Activated T-helper 1 cell treated with anti-CD3 and anti-CD28 coated beads, Interleukin-2, amount 50 U/mL, for 16 hours (primary cell): ENCODE measurements at places on chromosomes 6 and 20.

- DNase-seq, result no peak
These were observed 39.9 kb downstream of the JARID2 start for GRCh38 chr6:15285682-15286294.

GRCh38 chr6:70956191-70956450 is 739 bp downstream of the B3GAT2 start:
- DNase-seq, result no peak

DNA sequence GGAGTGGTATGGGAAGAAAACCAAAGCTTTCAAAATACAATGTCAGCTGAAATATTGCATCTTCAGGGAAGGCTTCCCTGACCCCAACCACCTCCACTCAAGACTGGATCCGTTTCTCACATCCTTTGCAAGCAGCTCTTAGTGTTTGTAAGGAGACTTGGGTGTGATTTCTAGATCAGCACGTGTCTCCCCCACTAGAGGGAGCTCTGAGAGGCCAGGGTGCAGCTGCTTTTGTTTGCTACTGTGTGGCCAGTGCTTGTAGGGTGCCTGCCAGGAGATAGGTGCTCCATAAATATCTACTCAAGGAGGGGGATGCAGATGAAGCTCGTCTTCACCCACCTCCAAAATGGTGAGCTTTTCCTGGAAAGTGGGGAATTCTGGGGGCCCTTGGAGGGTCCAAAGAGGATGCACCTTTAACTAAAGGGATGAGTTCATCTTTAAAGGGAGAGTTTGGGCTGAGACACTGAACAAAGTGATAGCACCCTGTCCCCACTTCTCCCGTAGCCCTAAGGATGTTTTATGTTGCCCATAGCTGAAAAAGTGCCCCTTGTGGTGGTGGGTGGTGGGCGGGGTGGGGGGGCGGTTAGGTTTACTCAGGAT is 52.6 kb upstream of the MAFB start:
- DNase-seq, result no peak

GRCh38 chr6:116313101-116313776 is 33.5 kb upstream of the TSPYL1 start:
- no peak for DNase-seq

GRCh38 chr6:39806278-39806677 is 14.1 kb downstream of the DAAM2 start:
- DNase-seq, result no peak

DNA sequence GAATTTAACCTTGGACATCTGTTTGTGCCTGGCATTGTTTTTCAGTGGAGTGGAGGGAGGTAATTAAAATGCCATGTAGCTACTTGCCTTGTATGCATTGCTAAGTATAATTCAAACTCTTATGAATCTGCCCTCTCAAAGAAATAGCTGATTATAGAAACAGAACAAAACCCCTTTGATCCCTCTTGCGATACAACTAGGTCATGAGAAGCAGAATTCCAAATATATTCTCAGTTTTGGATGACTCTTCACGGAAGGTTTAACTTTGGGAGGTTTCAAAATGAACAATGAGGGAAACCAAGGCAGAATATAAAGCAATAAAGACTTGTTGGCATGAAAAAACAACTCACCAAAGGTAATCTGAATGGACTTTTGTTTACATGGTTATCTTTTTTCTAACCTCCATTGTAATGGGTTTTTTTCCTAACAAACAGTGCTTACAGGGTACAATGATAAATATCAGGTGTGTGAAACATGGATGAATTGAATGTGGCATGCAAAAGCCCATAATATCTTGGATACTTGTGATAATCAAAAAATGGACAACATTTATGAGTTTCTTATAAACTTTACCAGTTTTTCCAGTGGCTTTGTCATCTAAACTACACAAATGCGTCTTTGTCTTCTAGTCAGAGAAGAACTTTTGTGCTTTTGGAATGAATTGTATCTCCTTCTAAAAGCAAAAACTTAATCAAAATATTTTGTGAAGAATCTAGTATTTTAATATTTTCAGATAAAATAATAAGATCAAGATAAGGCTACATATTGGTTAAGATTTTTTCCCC is 15.7 kb upstream of the HEY2 start:
- DNase-seq, result no peak

- peak; percentile 66 for DNase-seq
These were observed at the start of gene QKI for GRCh38 chr6:163414117-163414945. Gene QKI (plus strand): TSS chr6:163414718. CDS start chr6:163415194, 476 bp downstream.

GRCh38 chr20:10708351-10709185 is 34.8 kb upstream of the JAG1 start:
- DNase-seq, result no peak

DNA sequence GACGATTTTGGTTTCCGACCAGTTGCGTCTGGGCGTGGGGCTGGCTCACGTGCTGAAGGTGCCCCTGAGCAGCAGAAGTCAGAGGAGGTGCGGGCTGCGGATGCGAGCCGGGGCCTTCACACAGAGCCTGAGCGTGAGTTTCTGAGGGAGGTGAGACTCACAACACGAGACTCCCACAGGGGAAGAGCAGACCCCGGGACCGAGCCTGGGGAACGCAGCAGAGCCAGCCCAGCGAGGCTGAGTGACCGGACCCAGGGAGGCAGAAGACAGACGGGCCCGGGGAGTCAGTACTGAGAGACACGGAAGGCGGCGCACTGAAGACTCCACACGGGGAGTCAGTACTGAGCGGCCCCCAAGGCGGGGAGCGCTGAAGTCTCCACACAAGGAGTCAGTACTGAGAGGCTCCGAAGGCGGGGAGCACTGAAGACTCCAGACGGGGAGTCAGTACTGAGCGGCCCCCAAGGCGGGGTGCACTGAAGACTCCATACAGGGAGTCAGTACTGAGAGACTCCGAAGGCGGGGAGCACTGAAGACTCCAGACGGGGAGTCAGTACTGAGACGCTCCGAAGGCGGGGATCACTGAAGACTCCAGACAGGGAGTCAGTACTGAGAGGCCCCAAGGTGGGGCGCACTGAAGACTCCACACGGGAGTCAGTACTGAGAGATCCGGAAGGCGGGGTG is 77.8 kb downstream of the DLL1 start:
- no peak for DNase-seq

GRCh38 chr6:50819904-50820868 is 1.5 kb downstream of the TFAP2B start:
- DNase-seq, result no peak

- no peak for DNase-seq
These were observed 13.5 kb downstream of the DYNLRB1 start for GRCh38 chr20:34529742-34530141.

DNA sequence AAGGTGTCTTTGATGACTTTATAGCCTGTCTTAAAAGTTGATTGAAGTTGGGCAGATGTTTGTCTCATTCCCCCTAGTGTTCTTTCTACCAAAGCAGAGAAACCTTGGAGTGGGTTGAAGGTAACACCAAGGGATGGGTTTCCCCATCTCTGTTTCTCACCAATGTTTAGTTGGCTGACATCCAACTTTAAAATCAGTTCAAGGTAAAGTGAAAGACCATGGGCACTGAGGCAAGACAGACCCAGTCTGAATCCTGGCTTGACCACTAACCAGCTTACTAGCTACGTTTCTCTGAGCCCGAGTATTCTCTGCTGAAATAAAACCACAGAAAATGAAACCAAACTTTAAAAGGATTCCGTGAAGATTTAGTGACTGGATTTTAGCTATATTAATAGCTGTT is 258.9 kb downstream of the KIF16B start:
- DNase-seq, result no peak

GRCh38 chr6:26372308-26373144 is 7.5 kb downstream of the BTN3A2 start:
- no peak for DNase-seq

- no peak for DNase-seq
These were observed 3.9 kb upstream of the CPNE5 start for GRCh38 chr6:36843170-36843569.

GRCh38 chr20:19712721-19713260 is 45.3 kb upstream of the RIN2 start:
- DNase-seq, result no peak

DNA sequence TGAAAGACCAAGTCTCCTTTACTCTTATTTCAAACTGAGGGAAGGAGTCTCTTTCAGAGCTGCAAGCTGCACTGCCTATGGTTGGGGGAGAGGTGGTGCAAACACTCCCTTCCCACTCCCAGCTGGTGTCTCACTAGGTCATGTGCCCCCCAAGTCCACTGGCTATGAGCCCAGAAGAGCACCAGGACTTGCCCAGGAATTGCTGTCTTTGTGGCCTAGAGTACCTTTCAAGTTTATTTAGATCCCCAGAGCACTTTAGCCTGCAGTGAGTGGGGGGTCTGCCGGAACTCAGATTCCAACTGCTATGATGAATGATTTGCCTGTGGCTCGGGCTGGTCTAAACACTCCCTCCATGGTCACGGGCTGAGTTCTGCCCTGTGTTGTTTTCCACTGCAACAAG is 192.6 kb upstream of the CITED2 start:
- DNase-seq, result no peak

- no peak for DNase-seq
These were observed 117.9 kb downstream of the SIM1 start for GRCh38 chr6:100346828-100347227.

DNA sequence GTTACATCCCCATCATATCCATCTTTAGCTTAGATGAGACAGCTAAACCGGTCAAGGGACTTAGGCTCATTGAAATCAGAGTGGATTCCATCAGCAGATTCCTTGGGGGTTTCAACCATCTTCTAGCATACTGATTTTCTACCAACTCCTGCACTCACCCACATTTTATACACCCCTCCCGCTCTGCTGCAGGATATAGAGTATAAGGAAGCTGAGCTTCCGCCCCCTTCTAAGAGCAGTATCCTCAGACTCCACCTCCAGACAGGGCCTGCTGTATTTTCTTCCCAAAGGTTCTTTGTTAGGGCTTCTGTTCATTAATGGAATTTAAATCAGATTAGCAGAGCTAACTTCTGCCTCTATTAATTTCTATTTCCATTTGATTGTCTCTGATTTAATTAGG is 9.9 kb upstream of the NHLRC1 start:
- DNase-seq, result no peak

DNA sequence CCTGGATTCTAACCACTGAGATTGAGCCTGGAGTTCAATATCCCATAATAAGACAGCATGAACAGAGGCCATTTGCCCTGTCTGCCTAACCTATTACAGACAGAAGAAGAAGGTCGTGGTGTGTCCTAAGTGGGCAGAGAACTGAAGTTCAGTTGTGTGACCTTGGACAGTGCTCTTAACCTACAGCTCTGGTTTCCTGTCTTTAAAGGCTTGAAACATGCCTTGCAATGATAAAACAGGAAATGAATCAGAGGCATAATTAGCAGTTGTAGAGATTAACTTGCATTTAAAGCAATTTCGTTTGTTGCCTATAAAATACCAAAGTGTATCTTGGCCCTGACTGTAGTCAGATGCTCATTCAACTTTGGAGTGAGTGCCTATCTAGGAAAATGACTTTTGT is 507.2 kb upstream of the CHD6 start:
- DNase-seq, result no peak

- no peak for DNase-seq
These were observed 55.2 kb downstream of the PIGU start for GRCh38 chr20:34621383-34622367.

GRCh38 chr6:87692086-87692485 is 9.9 kb downstream of the AKIRIN2 start:
- no peak for DNase-seq

DNA sequence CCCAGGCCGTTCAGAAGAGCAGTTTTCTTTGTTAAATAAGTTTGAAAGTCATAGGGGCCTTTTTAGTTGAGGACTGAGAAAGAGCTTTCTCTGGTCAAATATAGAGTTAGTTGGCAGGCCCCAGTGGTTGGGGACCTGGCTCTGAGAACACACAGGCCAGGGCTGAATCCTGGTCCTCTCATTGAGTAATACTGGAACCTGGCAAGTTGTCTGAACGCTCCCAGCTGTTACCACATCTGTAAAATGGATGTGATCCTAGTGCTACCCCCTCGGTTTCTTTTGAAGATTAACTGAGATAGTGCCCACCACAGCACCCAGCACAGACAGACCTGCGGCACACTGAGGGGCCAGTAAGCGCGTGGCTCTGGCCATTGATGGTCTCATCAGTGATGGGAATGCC is 215.5 kb downstream of the ZDHHC14 start:
- no peak for DNase-seq

GRCh38 chr6:121730616-121731015 is 295.2 kb downstream of the GJA1 start:
- no peak for DNase-seq

- DNase-seq, result peak; percentile 59
These were observed 41.1 kb upstream of the PTGIS start for GRCh38 chr20:49608752-49609670.

DNA sequence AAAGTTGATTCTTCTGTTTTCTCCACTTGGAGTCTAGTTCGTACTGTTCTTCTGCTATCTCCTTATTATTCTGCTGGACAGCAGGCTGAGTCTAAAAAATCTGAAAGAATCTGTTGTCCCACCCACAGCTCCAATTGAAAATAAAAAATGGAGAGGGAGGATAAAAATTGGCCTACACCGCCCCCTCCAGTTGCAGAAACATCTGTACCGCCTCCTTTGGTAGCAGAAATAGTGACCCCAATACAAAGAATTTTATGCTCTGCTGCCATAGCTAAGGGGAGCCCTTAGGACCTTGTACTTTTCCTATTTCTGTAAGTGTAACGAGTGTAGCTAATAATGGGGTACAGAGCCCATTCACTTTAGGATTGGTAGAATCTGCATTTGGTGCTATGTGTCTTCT is 4.9 kb upstream of the FKBP1A start:
- DNase-seq, result no peak

GRCh38 chr20:16096756-16097326 is 476.4 kb downstream of the KIF16B start:
- DNase-seq, result no peak
